Hindlimb muscle (tissue), 1 donor: ENCODE measurements at places on chromosomes 5 and 9. TPM values are rescaled to one million over a fixed set of nuclear protein-coding genes. Genes with fewer than 3 reads are reported as not detected.

DNA sequence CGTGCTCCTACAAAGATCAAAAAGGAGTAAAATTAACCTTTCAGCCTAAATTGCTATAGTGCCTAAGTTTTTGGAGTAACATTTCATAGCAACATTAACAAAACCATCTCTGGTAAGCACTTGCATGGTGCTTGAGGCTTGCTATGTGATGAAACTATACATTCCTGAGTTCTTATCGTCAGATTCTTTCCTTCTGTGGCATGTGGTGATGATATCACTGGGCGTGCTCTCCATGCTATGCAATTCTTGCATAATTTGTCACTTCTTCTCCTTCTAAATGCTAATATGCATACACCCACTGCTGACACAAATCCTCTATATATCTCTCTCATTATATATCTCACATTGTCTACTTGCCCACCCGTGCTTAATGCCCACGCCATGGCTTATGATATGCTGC lies 2019.9 kb downstream of the MAT2B start:
- DNase-seq = no peak

DNA sequence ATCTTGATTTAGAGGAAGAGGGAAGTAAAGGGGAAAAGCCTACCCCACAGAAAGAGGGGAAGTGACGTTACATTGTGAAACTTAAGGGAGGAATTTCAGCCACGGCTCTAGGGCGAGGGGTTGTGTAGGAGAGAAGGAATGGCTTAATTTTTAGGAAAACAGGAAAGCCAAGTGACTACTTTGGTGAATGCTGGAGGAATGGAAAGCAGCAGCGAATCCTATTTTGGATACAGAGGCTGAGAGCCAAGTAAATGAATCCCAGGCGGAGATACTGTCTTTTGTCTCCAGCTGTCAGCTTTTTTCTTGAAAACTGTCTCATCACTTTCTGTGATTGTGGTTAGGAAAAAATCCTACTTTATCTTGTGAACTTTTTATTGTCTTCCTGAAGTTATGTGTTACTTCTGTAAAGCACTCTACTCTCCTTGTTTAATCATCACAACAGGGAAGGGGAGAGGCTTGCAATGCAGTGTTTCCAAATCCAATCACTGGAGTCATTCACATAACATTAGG lies 188.4 kb downstream of the TSSK1B start:
- no peak for DNase-seq

DNA sequence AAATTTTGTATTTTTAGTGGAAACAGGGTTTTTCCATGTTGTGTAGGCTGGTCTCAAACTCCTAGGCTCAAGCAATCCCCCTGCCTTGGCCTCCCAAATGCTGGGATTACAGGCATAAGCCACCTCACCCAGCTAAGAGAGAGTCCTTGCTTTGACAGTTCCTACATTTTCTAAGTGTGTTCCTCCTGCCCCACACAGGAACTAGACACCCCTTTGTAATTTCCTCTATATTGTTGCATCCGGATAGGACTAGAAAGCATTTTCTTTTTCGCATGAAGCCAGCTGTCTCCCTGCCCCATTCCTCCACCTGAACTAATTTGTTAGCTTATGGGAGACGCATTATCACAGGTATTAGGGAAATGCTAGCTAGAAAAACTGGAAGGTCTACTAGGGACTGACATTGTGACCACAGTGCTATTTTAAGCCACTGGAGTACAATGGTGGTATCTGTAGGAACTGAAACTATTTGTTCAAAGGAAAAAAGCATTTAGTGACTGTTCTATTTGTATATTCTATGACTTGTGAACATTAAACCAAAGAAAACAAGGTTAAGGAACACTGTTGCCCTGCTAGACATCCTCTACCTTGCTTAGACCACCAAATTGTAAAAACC lies 214.1 kb downstream of the SMARCA2 start:
- no peak for DNase-seq

DNA sequence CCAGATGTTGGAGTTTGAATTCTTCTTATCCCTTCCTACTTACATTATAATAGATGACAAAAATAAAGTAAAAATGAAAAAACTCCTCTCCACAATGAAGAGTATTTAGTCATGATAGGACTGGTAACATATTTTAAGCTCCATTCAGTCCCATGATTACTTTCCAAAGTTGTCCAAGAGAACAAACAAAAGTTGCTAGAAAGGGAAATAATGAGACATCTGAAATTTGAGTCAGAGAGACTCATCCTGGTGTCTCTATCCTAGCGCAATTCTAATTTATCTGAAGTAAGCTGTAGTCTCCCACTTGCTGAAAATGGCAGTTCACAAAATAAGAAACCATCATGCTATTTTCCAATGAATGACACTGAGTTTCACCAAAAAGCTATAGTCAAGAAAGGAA lies 152.2 kb downstream of the BNC2 start:
- no peak for DNase-seq

DNA sequence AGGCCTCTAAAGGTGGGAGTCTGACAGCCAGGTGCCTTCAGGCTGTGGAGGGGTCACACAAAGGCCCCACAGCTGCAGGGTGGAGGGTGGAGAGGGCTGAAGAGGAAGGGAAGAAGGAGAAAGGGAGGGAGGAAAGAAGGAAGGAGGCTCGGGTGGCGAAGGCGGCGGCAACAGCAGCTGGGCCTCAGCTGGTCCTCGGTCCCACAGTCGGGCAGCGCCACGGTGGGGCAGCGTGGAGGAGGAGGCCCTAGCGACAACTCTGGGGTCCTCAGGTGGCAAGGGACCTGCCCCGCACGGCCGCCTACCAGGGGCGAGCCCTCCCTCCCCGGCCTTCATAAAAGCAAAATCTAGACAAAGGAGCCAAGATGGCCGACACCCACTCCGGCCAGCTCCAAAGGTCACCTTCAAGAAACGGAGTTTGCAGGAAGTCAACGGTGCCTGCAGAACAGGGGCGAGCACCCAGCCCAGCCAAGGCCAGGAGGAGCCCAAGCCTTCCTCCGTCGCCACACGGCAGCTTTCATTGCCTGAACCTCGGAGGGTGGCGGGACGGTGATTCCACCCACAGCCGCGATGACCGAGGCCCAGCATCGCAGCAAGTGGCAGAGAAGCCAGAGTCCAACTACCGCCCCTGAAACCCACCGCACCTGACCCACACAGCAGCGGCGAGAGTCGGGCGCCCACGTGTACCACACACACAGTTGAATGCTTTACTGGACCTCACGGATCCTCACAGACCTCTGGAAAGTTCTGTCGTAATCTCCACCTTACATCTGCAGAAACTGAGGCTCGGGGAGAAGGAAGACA lies 98.7 kb downstream of the VAV2 start:
- no peak for DNase-seq

GRCh38 chr5:17189381-17190036 lies 27.9 kb upstream of the BASP1 start:
- peak; percentile 74 for DNase-seq

DNA sequence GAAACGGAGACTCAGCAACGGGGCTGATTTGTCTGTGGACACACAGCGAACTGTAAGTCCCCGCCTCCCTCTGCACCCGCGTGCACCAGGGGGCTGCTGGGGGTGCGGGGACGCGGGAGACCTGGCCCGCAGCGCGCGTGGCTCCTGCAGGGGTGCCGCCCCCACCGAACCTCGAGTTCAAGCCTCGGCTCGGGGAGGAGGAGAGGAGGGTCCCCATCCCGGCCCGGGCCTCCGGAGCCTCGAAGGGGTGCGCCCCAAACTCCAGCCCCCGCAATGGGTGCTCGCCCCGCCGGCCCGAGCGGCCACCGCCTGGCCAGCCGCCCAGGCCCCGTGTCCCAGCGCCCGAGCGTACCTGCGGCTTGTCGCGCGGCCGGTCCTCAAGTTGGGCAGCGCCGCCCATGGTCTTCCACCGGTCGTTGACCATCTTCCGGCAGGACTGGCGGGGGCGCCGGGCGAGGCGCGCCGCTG lies 829 bp downstream of the FIBCD1 start:
- DNase-seq = no peak

IL4 gene
- not detected for polyA plus RNA-seq

SLC36A3 gene
- not detected for polyA plus RNA-seq

HMMR gene
- polyA plus RNA-seq = 7.2 TPM
